ENCODE measurements at places on chromosomes 11 and 22.

DNA sequence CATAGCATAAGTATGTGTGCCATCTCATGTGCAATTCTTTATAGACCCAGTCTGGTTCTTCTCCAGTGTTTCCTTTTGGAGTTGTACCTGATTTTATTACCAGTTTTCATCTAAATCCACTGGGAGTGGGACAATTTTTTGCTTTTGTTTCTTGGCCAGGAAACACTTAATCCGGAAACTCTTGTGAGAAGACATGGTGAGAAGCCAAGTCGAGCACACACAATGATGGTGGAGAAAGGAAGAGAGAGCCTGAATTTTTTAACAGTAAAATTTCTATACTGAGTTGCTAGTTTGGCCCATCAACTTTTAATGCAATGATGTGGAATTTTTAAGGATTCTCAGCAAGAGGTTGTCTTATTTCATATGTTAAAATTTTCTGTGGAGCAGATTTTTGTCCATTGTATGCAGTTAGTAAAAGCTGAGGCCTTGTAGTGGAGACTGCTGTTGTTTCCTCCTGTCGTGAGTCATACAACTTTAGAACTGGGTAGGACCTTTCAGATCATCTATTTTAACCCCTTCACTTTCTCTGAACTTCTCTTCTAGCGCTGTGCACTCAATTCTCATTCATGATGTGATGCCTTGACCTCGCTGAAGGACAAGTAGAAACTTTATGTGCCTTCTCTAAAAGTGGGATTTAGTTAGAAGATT, 17.1 kb downstream of the FAR1 start:
- no peak for DNase-seq

- DNase-seq, result no peak
Observed at GRCh38 chr11:115887316-115887715, 383.1 kb upstream of the CADM1 start.

DNA sequence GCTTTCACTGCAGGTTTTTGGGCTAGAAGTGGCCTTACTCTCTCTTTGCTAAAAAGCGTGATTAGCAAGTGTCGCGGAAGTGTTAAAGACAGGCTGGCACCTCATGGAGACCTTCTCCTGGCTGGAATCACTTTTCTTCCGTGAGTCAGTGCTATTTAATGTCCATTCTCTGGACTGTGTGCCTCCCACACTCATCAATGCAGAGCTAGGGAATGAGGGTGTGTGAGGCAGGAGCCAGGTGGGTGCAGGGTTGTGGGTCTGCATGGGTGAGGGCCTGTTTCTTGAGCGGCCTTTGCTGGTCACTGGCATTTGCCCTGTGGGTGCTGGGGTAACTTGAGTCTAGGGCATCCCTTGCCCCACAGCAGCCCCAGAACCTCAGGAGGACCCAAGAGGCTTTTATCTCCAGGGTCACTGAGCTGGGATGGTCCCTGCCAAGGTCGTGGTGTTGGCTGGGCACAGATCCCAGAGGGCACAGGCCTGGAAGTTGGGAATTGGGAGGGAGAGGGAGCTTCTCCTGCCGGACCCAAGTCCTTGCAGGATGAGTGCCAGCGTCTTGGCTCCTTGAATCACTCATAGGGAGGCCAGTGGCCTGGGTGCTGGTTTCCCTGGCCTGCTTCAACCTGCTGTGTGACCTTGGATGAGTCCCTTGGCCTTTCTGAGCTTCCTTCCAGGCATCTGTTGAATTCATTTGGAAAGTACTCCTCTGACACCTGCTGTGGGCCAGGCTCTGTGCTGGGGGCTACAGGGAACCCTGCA, 30.0 kb downstream of the KIAA1671 start:
- no peak for DNase-seq

- no peak for DNase-seq
Observed at GRCh38 chr22:39481054-39481453, 21.0 kb upstream of the MIEF1 start.

- DNase-seq, result no peak
Observed at GRCh38 chr11:115930886-115931547, 426.8 kb upstream of the CADM1 start.

- no peak for DNase-seq
Observed at GRCh38 chr22:29870574-29870973, 12.4 kb upstream of the MTMR3 start.

- DNase-seq, result peak; percentile 0
Observed at GRCh38 chr11:120336641-120337354, 585 bp downstream of the ARHGEF12 start.

GRCh38 chr11:4105916-4106315, 11.3 kb downstream of the RRM1 start:
- DNase-seq, result no peak

GRCh38 chr22:44425694-44426045, 72.4 kb downstream of the RTL6 start:
- DNase-seq, result no peak

GRCh38 chr11:20360650-20361049, 2.9 kb upstream of the HTATIP2 start:
- no peak for DNase-seq

GRCh38 chr11:96307776-96308140, 35.2 kb downstream of the MAML2 start:
- no peak for DNase-seq

DNA sequence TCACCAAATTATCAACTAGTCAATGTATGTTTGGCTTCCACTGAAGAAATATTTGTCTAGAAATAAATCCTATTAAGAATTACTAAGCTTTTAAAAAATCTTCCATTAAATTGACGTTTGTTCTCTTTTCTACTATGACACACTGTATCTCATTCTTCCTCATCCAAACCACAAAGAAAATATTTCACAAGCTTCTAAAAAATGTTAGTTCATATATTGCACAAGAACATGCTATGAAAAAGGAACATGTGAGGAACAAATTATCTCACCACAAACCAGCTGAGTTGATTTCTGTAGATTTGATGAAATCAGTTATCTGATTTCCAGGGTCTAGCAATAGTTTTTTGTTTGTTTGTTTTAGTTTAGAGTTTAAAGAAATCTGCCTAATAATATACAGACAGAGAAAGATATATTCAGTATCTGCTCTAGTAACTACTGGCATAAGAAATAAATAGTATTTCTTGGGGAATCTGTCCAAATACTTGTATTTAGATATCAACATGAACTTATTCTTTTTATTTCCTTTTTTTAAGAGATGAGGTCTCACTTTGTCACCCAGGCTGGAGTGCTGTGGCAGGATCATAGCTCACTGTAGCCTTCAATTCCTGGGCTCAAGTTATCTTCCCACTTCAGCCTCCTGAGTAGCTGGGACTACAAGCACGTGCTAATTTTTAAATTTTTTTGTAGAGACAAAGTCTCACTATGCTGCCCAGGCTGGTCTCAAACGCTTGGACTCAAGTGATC, 161.7 kb downstream of the ATG16L2 start:
- DNase-seq, result no peak

DNA sequence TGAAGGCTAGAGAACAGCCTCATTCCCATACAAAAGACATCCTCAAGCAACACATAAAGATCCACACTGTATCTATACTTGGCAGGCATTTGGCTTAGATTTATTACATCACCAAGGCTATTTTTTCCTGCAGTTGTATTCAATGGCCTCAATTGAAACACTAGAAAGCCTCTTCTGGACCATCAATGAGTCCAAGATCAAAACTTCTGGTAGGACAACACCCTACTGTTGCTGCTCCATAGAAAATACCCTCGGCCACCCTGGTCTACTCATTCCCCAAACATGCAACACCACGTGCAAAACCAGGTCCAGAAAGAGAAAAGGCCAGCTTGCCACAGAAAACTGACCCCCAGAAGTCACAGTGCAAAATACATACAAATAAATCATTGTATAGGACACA, 56.9 kb upstream of the CADM1 start:
- DNase-seq, result no peak

DNA sequence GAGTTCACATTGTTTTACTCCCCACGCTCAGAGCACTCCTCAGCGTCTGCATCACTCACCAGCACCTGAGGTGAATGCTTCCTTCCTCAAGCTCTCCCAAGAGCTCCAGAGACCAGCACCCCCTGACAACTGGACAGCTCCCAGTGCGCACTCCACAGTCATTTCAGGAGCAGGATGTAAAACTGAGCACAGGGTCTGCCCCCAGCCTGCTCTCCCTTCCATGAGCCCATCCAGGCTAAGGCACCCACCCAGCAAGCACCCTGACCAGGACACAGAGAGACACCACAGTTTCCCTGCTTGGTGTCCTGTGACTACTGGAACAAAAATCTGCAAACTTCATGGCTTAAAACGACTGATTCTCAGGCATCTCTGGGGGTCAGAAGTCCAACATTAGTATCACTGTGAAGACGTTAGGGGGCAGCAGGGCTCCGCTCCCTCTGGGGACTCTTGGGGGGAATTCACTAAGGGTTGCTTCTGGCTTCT, 3.3 kb downstream of the SCGB1D2 start:
- DNase-seq, result no peak

DNA sequence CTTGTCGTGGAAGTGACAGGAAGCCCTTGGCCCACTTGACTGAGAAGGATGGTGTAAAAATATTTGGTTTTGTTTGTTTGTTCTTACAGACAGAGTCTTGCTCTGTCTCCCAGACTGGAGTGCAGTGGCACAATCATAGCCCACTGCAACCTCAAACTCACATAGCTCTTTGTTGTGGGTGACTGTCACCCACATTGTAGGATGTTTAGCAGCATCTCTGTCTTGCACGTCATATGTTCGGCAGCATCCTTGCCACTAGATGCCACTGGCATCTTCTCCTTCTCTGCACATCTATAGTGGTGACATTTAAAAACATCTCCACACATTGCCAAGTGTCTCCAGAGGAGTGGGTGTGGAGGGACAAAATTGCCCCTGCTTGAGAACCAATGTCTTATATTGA, 56.8 kb downstream of the PRR5L start:
- DNase-seq, result peak; percentile 17

- no peak for DNase-seq
Observed at GRCh38 chr11:131616481-131617140, 246.2 kb downstream of the NTM start.

DNA sequence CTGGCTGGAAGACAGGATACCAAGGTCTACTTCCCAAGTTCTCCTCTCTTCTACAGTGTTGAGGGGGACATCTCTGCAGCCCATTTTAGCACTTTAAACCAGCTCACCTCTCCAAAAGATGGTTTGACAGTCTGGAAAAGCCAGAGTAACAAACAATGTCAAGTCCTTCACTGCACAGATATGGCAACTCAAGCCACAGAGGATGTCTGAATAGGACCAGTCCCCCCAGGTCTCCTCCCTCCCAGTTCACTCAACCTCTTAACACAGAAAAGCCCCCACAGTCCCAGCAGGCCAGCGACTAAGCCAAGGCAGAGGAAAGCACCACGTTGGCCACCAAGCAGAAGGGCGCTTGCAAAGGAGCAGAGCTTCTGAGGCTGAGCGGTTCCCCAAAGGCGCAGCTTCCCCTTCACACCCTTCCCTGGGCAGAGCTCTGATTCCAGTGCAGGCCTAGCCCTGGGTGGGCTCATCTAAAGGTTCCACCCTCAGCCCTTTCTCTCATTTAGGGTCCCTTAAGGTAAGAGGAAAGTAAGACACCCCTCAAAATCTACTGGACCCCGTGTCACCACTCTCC, 62.7 kb downstream of the PAK1 start:
- DNase-seq, result no peak

DNA sequence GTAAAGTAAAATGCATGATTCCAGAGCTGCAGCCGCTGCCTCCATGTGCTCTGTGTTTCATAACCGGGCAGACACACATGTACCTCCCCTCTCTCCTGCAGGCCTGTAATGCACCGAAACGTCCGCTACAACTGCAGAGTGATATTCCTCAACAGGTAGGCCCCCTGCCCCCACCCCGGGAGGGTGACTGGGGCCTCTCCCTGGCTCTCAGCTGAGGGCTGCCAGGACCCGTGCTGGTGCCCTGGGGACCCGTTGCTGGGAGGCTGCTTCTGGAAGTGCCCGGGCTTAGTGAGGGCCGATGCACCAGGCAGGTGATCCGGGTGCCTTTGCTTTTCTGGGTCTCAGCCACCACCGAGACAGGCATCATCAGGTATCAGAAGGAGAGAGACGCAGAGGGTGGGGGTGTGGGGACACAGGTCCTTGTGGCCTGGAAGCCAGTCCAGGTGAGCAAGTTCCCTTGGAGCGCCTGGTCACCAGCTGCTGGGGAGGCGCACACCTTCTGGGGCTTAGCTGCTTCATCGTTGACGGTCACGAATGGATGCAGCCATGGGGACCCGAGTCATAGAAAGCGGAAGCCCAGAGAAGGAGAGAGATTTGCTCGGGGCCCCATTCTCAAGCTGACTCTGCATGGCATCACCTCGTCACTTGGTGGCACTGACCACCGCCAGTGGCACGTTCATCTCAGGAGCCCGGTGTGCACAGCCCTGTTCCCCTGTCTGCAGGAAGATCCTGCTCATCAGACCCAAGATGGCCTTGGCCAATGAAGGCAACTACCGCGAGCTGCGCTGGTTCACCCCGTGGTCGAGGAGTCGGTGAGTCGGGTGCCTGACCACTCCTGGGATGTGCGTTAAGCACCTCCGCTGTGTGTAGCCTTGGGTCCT, 10.6 kb downstream of the NADSYN1 start:
- no peak for DNase-seq

DNA sequence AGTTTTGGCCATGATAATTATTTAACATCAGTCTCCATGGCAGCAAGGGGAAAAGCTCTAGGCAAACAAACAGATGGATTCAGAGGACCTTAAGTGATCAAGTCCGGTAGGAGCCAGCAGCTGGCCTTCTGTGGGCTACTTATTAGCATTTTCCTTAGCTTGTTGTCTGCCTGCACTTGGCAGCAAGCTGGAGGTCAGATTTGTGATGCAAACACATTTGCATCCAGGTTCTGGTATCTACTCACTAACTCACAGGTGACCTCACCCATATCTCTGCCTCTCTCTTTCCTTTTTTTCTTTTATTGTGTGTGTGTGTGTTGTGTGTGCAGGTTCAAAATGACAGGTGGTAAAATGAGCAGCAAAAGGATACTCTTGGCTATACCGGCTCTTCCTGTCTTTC, 32.3 kb downstream of the ARHGAP42 start:
- no peak for DNase-seq

- DNase-seq, result no peak
Observed at GRCh38 chr11:70297341-70297740, 26.9 kb downstream of the PPFIA1 start.

GRCh38 chr22:39685336-39686177, 115.0 kb downstream of the CACNA1I start:
- DNase-seq, result no peak

GRCh38 chr11:25742800-25743199, 589.1 kb upstream of the ANO3 start:
- DNase-seq, result no peak

GRCh38 chr11:14418801-14419417, 59.9 kb upstream of the RRAS2 start:
- DNase-seq, result no peak

GRCh38 chr11:64654958-64655541, 64.0 kb downstream of the SLC22A12 start:
- no peak for DNase-seq

GRCh38 chr11:118139578-118139977, 13.0 kb downstream of the SCN4B start:
- no peak for DNase-seq

GRCh38 chr11:78234006-78234405, 45.3 kb downstream of the USP35 start:
- DNase-seq, result no peak
